ENCODE measurements at places on chromosomes 6 and 20.

GRCh38 chr6:57469072-57469471 lies 151.6 kb downstream of the PRIM2 start:
- no peak for DNase-seq

GRCh38 chr6:127727260-127727953 lies 150.4 kb downstream of the C6orf58 start:
- no peak for DNase-seq

GRCh38 chr6:136501514-136501913 lies 48.7 kb downstream of the MAP7 start:
- no peak for DNase-seq

- DNase-seq = no peak
These were observed 18.2 kb upstream of the ANGPT4 start for GRCh38 chr20:934186-934840.
